Stimulated activated naive CD8-positive, alpha-beta T cell treated with anti-CD3 and anti-CD28 coated beads, Interleukin-15, Interleukin-2, amounts not matched to agents 100 U/mL and 50 U/mL, for 24 hours (primary cell): ENCODE measurements at places on chromosomes 7 and 10.

- DNase-seq = no peak
Observed at GRCh38 chr7:92633211-92633906, 43.2 kb upstream of the FAM133B start.

GRCh38 chr10:103145046-103145445, 48.0 kb downstream of the NT5C2 start:
- no peak for DNase-seq

- DNase-seq = no peak
Observed at GRCh38 chr10:87058171-87058570, 36.5 kb downstream of the GLUD1 start.

GRCh38 chr7:13874783-13875182, 114.7 kb downstream of the ETV1 start:
- no peak for DNase-seq

GRCh38 chr7:43602256-43602655, 19.3 kb downstream of the STK17A start:
- no peak for DNase-seq

- no peak for DNase-seq
Observed at GRCh38 chr7:149500910-149501309, 3.3 kb upstream of the ZNF746 start.

DNA sequence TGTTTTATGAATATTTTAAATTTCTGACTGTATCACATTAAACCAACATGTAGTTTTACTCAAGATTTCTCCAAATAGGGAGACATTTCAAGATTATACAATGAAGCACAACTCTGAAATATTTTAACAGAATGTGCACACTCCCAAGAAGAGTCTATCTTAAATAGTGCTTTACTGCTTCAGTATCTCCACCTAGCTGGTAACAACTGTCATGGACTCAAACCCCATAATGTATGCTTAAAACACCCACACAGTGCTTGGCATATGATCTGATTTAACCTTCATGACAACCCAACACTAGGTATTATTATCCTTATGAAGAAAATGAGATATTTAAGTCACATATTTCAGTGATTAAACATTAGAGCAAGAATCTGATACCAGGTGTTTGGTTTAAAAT, 45.9 kb downstream of the ASZ1 start:
- DNase-seq = no peak

- DNase-seq = no peak
Observed at GRCh38 chr10:92742331-92743228, 52.8 kb downstream of the HHEX start.

DNA sequence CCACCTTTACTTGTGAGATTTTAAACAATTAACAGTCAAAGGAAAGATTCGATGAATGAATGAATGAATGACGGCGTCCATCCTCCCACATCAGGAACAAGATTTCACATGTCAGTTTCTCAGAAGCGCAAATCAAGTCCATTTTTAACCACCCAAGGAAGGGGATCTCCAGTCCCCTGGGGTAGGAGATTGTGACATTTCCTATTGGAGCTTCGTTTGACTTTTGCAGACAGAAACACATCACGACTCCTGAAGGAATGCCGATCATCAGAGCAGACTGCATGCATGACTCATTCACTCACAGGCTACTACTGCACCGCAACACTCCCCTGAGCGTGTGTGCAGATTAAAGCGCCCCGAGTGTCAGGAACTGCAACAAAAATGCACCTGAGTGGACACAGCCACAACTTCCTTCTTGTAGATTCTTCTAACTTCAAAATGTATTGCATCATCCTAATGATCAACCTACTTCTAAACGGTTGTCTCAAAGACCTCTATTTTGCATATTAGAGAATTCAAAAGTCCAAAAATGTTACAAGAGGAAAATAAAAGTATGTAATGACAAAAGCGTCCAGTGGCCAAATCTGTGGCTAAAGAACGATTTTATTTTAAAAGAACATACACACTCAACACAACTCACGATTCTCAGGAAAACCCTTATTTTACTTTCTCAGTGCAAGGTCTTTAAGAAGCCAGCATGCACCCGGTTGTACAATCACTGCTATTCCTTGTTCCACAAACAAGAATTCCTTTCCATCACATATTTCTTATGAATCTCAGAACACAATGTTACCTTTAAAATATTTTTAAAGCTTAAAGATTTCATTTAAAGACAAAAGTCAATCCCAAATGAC, 172.6 kb downstream of the FAM107B start:
- DNase-seq = peak; percentile 65

- DNase-seq = no peak
Observed at GRCh38 chr10:124251317-124252065, 158.1 kb upstream of the CHST15 start.

DNA sequence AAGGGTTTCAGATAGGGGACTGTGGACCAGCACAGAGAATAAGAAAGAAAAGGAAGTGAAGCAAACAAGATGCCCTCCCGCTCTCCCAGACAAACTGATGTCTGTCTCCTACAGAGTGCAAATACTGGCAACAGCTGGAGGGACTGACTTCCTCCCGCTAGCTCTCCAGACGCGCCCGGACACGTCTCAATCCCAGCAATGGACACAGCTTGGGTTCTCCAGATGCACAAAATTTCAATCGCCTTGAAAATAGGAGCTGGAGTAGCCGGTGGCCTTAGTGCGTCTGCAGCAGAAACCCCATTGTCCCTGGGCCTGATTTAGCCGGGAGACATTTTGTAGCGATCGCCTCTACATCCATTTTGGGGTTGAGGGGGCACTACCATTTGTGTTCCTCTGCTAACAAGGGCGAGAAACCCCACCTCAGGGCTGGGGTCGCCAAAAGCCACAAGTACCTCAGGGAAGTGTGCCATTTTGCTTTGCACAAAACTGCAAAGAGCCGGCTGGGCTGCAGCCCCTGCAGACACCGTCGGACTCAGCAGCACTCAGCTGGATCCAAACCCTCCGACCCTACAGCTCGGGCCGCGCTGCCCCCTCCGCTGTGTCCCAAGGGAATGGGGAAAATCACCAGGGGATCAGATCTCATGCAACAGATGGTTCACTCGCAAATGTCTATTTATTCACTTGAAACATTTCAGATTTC, 5.9 kb downstream of the CPA2 start:
- no peak for DNase-seq

DNA sequence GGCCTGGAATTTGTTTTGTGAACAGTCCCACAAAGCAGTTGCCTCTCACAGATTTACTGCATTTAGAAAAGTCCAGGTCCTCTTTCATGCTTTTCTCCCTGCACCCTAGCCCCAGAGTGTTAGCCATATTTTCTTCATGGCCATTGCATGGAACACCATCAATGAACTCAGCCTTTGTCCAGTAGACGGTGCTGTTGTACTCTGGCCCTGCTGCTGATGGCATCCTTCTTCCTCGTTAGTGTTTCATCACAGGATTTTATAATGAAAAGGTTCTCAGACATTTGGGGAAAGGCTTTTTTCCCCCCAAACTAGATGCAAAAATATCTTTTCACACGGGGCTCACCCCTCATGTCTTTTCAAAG, 93.0 kb upstream of the SLC25A13 start:
- peak; percentile 32 for DNase-seq

DNA sequence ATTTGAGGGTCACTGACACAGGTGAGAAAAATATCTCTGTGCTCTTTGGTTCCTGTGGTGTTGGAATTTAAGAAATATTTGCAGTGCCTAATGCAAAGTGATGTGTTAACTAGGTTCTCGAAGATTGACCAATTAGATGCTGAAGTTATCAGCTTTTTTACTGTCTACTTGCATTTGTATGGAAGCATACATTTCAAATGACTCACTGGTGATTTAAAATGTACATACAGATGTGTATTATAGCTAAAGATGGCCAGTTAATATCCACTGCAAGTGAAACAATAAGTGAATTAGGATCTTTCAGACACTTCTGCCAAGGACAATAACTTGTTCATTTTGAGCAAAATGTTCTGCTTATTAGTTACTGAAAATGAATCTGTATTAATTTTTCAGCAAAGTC, 205.0 kb downstream of the FANK1 start:
- DNase-seq = no peak

DNA sequence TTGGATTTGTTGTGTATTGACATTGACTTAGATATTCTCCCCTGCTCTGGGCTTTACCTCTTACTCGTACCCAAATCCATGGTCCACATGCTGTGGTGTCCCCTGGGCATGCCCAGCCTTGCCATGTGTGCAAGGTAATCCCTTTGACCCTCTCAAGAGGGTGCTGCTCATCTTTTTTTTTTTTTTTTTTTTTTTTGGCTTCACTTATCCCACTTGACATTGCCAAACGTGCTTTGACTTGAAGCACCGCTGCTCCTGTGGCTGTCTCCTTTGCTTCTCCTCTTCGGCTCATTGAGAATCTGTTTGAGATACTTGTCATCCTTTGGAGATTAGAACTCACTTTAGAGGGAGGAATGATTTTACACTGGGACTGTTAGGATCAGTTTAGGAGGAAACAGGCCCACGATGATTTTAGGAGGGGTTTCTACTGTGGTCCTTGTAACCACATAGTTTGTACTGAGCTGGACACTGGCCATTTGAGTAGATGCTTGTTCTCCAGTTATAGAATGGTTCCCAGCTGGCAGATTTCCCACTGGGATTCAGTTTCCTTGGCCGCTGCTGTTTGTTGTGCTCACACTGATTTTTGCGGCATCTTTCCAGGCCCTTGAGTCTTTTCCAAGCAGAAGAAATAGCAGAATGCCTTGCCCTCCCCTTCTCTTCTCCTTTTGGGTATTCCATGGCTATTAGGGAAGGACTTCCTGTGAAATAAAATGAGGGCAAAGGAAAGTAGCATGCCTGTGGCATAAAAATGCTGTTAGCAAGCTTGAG, 184.8 kb downstream of the AUTS2 start:
- DNase-seq = no peak

GRCh38 chr7:96823274-96823673, 113.6 kb upstream of the SEM1 start:
- DNase-seq = no peak

DNA sequence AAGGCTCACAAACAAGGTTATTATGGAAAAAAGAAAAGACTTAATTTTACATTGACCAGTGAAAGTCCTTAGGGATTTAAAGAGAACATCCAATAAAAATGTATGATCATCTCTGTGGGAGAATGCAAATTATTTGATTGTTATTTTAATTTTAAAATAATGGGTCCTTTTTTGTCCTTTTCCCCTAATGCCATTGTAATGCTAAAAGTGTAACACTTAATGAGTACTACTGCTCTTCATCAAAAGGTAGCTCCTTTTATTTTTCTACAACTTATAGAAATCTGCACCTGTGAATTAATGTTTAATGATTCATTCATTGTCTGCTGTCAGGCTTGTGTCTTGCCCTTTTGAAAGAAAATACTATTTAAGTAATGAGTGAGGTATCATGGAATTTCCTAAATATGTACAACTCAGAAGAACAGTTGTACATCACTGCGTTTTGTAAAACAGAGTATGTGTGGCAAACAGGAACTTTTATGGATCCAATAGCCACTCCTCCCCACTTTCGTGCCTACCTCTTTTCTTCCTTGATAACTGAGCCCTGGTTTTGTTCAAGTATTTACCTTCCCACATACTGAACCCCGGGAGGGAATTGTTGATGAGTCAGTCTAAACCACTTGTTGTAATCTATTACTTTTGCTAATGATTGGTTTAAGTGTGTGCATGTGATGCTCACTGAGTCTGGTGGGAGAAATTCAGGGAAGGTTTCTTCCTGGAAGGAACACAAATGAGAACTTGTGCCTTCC, 19.9 kb upstream of the TRUB1 start:
- no peak for DNase-seq

DNA sequence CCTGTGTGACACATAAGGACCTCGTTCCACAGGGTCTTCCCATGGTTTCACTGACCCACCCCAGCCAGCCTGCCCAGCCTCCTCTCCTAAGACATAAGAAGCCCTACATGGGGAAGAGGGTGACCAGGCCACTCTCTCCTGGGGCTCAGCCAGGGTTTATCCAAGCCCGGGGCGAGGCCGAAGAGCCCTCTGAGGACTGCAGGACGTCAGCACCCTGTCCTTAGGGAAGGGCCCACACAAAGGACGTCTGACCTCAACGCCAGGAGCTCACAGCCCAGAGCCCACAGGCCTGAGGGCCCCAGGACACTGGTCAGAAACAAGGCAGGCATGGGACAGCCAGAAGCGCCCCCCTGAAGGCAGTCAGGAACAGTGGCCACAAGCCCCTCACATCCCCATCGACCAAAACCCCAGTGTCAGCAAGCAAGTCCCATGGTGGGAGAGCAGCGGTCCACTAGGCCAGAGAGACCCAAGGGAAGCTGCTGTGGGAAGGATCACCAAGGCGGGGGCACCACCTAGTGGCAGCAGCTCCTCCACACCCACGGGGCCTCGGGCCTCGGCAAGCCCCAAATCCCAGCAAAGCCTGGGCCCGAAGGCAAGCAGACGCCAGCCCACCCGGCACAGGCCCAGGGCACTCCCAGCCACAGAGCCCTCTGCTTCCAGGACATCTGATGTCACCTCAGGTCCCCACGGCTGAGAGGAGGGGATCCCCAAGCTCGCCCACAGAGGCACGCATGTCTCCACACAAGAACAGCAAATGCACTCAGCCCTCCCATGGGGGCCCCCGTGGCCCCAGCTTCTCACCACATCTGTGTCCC, 23.4 kb downstream of the MAD1L1 start:
- peak; percentile 47 for DNase-seq

GRCh38 chr7:5495581-5496375, 72.1 kb upstream of the TNRC18 start:
- no peak for DNase-seq
